Mesothelial cell of epicardium (in vitro differentiated cells): ENCODE measurements at places on chromosomes 1 and 21.

- H3K4me1 ChIP-seq, result peaks cover 45% of the 10 kb centered on the region
- no peak overlapping the region for H3K4me3 ChIP-seq
- DNase-seq, result no peak
These were observed 51.0 kb upstream of the F3 start for GRCh38 chr1:94592571-94592920.

DNA sequence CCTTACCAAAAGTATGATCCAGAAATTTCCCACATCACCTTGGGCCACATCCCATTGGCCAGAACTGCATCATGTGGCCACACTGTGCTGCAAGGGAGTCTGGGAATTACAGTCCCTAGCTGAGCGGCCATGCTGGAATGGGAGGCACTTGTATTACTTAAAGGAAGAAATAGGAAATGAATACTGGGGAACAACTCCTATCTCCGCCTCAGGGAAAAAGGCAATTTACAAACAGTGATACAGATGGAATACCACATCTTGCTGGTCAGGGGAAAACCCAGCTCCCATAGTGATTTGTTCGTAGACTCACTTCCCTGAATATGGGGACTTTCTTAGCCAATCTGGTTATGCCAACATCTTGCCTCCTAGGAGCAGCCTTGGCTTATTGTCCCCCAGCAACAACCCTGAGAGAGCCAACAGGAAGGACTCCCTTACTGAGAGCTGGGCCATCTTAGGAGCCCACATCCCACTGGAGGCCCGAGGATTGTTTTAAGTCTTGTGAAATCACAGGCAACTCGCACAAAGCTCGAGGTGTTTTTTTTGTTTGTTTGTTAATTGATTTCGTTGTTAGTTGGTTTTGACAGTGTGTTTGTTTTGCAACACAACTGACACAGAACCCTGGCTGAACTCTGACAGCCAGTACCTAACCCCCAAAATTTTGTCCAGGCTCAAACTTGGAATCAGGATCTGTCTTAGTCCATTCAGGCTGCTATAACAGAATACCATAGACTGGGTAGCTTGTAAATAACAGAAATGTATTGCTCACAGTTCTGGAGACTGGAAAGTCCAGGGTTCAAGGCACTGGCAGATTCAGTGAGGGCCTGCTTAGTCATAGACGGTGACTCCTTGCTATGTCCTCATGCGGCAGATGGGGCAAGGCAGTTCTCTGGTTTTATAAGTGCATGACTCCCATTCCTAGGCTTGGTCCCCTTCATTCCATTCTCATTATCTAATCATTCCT lies 14.9 kb downstream of the CDA start:
- H3K4me1 ChIP-seq, result no peaks in the 10 kb centered on the region
- H3K27ac ChIP-seq, result no peak overlapping the region
- no peaks in the 10 kb centered on the region for H3K36me3 ChIP-seq
- H3K27me3 ChIP-seq, result peaks cover 11% of the 10 kb centered on the region
- no peak overlapping the region for H3K4me3 ChIP-seq

DNA sequence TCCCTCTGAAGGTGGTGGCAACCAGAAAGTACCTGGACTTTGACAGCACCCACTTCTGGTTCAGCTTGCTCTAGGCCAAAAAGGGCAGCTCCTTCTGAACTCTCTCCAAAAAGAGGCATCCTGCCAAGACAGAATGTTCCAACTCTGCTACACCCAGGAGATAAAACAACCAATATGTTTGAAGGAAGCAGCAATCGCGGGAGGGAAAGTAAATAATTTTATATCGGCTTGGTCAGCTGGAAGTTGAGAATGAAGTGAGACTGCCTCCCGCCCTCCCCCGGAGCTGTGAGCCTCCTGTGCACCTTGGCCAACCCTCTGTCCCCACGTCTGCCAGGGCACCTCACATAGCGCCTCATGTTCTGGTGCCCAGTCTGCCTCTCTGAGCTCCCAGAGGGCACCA lies 130.3 kb upstream of the ATP1A1 start:
- DNase-seq, result no peak
- H3K4me3 ChIP-seq, result no peak overlapping the region
- no peak overlapping the region for H3K27ac ChIP-seq
- H3K27me3 ChIP-seq, result no peaks in the 10 kb centered on the region
- H3K4me1 ChIP-seq, result peaks cover 3% of the 10 kb centered on the region
- H3K36me3 ChIP-seq, result no peaks in the 10 kb centered on the region

DNA sequence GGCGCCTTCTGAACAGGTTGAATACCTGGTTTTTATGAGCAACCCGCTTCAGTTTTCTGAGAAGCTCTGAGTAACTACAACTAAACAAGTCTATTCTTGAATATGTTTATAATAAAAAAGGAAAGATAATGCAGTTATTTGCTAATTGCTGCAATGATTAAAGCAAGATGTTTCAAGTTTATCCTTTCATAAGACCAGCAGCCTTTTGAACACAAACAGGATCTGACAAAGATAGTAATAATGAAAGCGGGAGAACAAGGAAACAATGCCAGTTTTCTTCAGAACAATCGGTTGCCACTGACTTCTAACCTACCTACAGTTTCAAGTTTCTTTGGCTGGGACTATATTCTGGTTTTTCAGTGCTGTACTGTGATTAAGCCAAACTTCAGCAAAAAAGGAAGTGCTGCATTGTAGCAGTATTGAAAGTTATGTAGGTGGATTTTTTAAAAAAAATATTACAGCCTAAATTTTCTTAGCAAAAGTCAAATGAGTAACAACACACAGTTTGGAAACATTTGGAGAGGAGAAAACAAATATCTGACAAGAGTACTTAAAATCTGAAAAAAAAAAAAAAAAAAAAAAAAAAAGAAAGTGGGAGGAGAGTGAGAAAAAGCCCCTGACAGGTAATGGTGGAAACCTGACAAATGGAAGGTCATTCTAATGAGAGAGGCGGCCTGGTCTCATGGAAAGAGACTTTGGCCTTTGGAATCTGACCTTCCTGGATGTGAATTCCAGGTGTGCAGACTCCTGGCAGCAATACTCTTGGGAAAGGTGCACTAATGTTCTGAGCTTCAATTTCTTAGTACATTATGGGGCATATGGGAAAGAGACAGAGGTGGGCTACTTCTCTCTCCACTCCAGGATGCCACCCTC lies 11.4 kb downstream of the KCNJ15 start:
- H3K4me1 ChIP-seq, result peaks cover 38% of the 10 kb centered on the region
- peak overlapping the region; percentile 5 for H3K27ac ChIP-seq
- no peaks in the 10 kb centered on the region for H3K27me3 ChIP-seq
- no peak overlapping the region for H3K4me3 ChIP-seq
